Peyer's patch (tissue), 4 donors: ENCODE measurements at places on chromosomes 11 and 22. TPM values are rescaled to one million over a fixed set of nuclear protein-coding genes. Genes with fewer than 3 reads are reported as not detected.
A peak's percentile ranks its signal among the peaks of the same experiment; 100 is the strongest.

Gene CNTF
- total RNA-seq, result 6.8 TPM

Gene SMTNL1
- total RNA-seq, result not detected

Gene XKR3
- not detected for total RNA-seq

DNA sequence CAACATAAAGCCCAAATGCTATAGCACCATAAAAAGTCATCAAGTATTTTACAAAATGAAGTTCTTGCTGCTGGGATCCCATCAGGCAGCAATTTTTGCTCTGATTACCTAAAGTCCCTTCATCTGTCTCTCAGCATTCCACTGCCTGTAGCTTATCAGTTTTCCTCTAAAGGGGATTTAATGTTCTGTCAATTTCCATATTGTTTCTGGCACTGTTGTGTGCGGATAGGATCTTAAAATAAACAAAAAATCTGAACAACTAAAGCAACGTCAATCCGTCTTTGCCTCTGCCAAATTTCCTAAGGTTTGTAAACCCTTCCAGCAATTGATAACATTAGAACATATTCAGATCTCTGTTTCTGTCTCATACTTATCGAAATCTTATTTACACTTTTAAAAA is 1126.3 kb upstream of the RAG2 start:
- no peak for DNase-seq

- DNase-seq, result peak; percentile 32
Measured at GRCh38 chr11:130522284-130522961, 74.0 kb downstream of the ADAMTS15 start.

- DNase-seq, result no peak
Measured at GRCh38 chr22:49094858-49095257, 732.8 kb downstream of the BRD1 start.

Gene PICK1
- total RNA-seq, result 49.5 TPM

- DNase-seq, result peak; percentile 90
Measured at GRCh38 chr11:44621140-44621681, 55.7 kb downstream of the CD82 start.

Gene IGLL5
- 6.0 TPM for total RNA-seq

DNA sequence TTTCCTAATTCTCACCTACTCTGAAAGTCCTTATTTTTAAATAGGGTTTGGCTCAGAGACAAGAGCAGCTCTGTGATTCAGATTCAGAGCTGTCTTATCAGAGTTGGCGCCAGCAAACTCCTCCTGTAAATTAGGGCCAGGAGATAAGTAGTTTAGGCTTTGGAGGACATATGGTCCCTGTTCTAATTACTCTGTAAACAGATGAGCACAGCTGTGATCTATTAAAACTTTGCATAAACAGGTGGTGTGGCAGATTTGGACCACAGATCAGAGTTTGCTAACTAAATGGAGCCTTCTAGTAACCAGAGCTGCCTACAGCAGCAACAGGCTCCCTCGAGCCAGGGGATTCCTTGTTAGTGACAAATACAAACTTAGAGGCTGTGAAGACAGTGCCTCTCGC is 27.9 kb downstream of the YPEL1 start:
- DNase-seq, result no peak

- no peak for DNase-seq
Measured at GRCh38 chr22:45814198-45814597, 142.6 kb downstream of the ATXN10 start.

GRCh38 chr11:64767344-64768299 is 7.8 kb upstream of the PYGM start:
- peak; percentile 73 for DNase-seq

Gene ZC3H12C
- 5.7 TPM for total RNA-seq

DNA sequence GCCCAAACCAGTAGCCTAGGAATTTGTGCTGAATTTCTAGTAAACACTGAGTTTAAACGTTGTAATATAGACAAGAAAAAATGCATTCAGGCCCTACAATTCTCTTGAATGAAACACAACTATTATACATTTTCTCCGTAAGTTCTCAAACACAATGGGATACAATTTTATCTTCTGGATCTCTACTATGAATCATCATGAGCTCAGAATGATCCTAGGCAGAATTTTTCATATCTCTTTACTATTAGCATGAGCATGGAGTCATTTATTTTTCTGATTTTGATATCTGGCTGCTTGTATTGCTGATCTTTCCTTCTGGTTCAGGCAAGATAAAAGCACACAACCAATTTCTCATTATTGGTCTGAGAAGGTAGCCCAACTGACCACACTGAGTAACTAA is 1123.4 kb upstream of the RAG2 start:
- DNase-seq, result no peak

- no peak for DNase-seq
Measured at GRCh38 chr11:962688-963087, 37.0 kb downstream of the AP2A2 start.

GRCh38 chr11:111334532-111335502 is 36.5 kb downstream of the POU2AF3 start:
- peak; percentile 60 for DNase-seq

- no peak for DNase-seq
Measured at GRCh38 chr11:2205214-2205720, 33.7 kb upstream of the TH start.

GRCh38 chr22:36293606-36294292 is 40.8 kb downstream of the APOL1 start:
- no peak for DNase-seq

Gene EWSR1
- 186 TPM for total RNA-seq

- peak; percentile 95 for DNase-seq
Measured at GRCh38 chr11:68003846-68004550, at the start of gene UNC93B1. Gene UNC93B1, minus strand, starts transcription at chr11:68004097. Its CDS starts 54 bp downstream, at chr11:68004043.

GRCh38 chr11:57785072-57785471 is 23.5 kb downstream of the CTNND1 start:
- DNase-seq, result no peak

- DNase-seq, result no peak
Measured at GRCh38 chr11:73632996-73633395, 13.4 kb upstream of the PLEKHB1 start.

DNA sequence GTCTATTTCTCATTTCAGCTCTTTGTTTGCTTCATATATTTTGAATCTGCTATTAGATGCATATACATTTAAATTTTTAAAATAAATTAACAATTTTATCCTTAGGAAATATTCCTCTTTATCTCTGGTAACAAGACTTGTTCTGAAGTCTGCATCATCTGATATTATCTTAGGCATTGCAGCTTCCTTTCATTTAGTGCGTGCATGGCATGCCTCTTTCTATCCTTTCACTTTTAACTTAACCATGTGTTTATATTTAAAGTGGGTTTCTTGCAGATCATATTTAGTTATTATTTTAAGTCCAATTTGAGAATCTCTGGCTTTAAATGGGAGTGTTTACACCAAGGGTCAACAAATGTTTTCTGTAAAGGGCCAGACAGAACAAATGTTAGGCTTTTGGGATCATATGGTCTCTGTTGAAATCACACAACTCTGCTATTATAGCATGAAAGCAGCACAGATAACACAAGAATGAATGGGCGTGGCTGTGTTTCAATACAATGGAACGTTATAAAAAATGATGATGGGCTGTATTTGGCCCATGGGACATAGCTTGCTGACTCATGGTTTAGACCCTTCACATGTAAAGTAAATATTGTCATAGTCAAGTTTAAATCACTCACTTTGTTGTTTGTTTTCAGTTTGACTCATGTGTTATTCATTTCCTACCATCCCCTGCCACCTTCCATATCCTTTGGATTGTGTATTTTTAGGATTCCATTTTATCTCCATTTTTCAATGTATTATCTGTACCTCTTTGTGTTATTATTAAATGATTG is 83.9 kb upstream of the SNX19 start:
- no peak for DNase-seq

Gene CARD18
- total RNA-seq, result not detected

GRCh38 chr11:59769111-59769510 is 13.9 kb downstream of the STX3 start:
- no peak for DNase-seq

Gene KCNJ4
- not detected for total RNA-seq

- DNase-seq, result no peak
Measured at GRCh38 chr11:107851704-107852310, 6.8 kb downstream of the SLC35F2 start.

Gene CEND1
- not detected for total RNA-seq

Gene VPREB1
- not detected for total RNA-seq
